Activated effector memory CD4-positive, alpha-beta T cell treated with anti-CD3 and anti-CD28 coated beads, Interleukin-2, amount 50 U/mL, for 16 hours (primary cell): ENCODE measurements at places on chromosomes 3 and 15.

DNA sequence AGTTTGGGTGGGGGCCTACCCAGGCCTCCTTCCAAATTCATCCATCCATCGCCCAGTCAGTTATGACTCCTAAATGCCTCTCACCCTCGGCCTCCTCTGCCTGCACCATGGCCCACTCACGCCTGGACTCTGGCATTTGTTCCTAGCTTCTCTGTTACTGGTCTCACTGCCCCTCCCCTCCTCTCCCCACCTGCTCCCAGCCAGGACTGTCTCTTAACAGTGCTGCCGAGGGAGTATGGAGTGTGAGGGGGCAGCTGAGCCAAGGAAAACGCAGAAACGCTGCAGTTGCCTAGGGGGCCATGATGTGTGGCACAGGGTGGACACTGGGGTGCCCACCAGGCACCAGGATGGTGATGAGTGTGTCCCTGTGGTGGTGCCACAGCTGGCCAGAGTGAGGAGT, 3.1 kb downstream of the RCCD1 start:
- no peak for DNase-seq

GRCh38 chr3:9452417-9452816, 55.0 kb downstream of the SETD5 start:
- no peak for DNase-seq

DNA sequence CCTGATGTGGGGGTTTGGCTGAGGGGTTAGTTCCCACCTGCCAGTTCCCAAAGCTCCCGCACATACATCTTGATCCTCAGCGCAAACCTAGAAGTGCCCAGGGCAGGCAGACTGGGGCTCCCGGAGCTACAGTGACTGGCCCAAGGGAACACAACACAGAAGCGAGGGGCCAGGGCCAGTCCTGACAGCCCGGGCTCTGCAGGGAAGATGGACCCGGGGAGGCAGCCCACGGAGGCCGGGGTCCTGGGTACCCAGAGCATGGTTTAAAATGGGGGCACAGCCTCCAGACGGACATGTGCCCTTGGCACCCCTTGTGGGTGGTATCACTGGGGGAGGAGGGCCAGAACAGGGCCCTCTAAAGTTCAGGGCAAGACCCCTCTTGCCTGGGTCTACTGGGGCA, 5.1 kb downstream of the CPN2 start:
- DNase-seq = no peak

- DNase-seq = no peak
Measured at GRCh38 chr3:16770021-16770420, 114.7 kb upstream of the PLCL2 start.

- DNase-seq = no peak
Measured at GRCh38 chr3:190568036-190568435, 54.2 kb downstream of the IL1RAP start.

GRCh38 chr15:36265422-36265821, 314.0 kb upstream of the CDIN1 start:
- no peak for DNase-seq

DNA sequence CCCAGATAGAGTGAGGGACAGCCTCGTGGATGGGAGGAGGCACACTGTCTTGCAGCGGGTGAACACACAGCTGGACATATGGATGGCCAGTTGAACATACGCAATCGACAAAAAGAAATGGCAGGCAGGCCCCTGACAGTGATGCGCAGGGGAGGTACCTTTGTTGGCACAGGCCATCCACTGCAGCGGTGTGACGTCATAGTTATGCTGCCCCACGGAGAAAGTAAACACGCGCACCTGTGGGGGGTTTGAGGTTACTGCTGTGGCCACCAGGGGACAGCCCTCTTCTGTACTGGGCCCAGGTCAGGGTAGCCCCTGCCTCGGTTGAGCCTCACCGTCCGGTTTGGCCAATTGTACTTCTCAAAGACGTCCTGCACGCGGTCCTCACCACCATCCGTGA, 19.4 kb upstream of the TMEM115 start:
- no peak for DNase-seq

- no peak for DNase-seq
Measured at GRCh38 chr3:11228041-11228440, 44.2 kb upstream of the ATG7 start.

DNA sequence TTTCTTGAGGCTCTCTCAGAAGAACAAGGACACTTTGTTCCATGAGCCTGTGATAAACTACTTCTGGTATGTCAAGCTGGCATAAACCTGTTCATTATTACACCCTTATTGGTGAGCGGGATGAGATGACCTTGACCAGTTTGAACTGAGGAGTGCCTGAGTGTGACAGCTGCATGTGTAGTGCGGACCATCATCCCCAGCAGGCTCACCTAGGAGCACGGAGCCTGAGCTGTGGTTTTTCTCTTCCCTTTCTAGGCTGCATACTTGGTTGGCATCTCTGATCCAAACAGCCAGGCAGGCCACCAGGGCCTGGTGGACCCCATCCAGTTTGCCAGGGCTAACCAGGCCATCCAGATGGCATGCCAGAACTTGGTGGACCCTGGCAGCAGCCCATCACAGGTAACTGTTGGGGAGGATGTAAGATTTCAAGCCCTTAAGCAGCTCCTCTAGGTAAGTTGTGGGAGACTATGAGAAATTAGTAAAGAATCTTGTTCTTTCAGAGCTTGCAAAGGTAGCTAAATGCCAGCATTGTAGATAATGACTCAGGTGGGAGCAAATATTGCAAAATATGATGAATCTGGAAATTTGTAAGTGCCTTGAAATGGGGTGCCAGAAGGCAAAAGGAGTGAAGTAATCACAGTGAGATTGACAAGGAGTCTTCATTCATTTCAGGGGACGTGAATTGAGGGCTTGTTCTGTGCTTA, 288.9 kb upstream of the TPM1 start:
- no peak for DNase-seq

DNA sequence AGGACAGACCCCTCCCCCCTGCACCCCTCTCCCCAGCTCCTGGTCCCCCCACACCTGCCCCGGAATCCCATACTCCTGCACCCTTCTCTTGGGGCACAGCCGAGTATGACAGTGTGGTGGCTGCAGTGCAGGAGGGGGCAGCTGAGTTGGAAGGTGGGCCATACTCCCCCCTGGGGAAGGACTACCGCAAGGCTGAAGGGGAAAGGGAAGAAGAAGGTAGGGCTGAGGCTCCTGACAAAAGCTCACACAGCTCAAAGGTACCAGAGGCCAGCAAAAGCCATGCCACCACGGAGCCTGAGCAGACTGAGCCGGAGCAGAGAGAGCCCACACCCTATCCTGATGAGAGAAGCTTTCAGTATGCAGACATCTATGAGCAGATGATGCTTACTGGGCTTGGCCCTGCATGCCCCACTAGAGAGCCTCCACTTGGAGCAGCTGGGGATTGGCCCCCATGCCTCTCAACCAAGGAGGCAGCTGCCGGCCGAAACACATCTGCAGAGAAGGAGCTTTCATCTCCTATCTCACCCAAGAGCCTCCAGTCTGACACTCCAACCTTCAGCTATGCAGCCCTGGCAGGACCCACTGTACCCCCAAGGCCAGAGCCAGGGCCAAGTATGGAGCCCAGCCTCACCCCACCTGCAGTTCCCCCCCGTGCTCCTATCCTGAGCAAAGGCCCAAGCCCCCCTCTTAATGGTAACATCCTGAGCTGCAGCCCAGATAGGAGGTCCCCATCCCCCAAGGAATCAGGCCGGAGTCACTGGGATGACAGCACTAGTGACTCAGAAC, 9.8 kb downstream of the MAP1A start:
- no peak for DNase-seq

DNA sequence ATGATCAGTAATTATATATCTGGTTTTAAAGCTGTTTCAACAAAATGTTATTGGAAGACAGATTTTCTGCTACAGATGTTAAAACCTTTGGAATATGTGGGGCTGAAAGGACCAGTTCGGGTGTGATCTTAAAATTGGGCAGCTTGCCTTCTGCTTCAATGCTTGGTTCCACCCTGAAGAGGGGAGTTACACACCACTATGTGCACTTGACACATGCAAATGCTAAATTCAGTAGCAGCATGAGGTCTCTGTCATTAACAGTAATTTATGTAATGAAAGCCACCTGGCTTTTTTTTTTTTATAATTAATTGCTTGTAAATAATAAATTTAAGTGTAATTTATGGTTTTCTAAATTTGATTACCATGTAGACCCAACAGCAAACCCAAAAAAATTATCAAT, 24.6 kb downstream of the CDIN1 start:
- no peak for DNase-seq

GRCh38 chr3:19945534-19945933, 1.4 kb upstream of the RAB5A start:
- DNase-seq = no peak

DNA sequence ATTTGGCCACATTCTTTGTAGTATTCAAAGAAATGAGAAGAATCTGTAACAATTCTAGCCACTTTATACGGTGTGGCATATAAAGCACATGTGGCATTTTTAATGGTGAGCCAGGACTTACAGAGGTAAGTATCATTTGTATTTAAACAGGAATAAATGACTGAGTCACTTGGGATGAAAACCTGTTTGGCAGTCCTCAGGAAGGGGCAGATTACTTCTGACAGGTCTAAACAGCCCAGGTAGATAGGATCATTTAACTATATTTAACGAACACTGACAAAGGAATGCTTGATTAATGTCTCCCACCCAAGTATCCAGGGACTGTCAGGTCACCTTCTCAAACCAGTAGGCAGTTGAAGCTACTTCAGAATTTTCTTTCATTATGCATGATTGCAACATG, 241.5 kb upstream of the SATB1 start:
- DNase-seq = no peak

DNA sequence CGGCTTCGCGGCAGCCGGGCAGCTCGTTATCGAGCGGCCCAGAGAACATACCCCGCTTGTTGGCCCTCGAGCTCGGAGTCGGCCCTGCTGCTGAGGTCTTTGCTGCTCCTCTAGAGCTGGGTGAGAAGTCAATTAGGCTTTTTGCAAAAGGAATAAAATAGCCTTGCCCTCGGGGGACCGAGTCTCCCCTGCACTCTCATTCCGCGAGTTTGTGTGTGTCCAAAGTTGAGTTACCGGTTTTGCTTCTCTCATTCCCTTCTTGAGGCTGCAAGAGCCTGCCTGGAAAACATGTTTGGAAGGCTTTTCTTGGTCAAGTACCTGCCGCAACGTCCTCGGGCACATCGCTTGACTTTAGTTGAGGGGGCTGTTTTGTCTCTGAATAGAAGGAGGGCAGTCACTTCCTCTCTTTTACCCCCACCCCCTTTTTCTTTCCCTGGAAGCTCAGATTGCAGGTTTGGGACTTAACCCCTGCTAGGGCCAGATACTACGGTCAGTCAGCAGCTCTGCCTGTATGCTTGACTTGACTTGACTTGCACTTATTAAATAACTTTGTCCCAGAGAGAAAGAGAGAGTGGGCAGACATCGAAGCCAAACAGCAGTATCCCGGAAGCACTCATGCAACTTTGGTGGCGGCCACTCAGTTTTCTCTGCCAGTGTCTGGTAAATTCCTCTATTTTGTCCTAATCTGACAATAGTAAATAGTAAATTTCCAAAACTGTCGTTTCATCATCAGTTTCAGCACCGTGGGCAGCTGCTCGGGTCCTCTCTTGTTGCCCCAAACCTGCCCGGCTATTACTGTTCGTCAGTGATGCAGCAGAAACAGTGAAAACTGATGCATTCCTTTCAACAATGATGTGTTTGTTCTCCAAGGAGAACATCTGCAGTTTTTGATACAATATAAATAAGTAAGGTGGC, 609 bp downstream of the RNF13 start:
- peak; percentile 68 for DNase-seq

GRCh38 chr3:48597408-48597800, 2.3 kb upstream of the COL7A1 start:
- no peak for DNase-seq

DNA sequence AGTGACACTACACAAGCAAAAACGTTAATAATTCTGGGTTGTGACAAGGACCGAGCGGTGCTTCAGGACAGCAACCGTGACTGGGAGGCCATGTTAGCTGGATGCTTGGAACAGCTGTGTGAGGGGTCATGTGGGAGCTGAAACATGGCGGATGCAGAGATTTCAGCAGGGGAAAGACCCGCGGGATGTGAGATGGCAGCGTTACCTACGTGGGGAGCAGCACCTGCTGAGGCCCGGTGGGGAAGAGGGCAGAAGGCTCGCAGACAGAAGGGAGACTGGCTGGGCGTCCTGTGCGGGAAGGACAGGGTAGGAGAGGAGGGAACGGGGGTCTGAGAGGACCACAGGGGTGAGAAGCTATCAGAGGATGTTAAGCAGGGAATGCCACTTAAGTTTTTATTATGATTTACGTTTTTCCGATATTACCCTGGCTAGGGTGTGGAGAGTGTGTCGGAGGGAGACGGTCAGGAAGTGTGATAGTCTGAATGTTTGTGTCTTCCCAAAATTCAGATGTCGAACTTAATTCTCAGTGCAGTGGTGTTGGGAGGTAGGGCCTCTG, 228.8 kb upstream of the LYSMD4 start:
- DNase-seq = peak; percentile 31

DNA sequence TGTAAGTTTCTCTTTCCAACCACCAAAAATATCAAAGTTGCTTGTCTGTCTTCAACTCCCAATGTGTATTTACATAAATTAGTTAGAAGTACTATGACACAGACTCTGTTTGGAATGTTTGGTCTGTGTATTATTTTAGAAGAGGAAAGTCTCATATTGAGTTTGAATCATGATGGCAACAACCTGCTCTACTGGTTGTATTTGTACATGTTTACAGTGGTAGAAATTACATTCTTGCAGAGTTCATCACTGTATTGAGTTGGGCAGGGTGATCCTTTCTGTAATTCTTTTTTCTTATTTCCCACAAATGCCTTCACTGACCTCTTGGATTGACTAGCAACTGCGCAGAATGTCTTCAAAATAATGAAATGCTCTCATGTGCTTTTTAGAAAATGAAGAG, 149.6 kb downstream of the CHL1 start:
- DNase-seq = no peak

DNA sequence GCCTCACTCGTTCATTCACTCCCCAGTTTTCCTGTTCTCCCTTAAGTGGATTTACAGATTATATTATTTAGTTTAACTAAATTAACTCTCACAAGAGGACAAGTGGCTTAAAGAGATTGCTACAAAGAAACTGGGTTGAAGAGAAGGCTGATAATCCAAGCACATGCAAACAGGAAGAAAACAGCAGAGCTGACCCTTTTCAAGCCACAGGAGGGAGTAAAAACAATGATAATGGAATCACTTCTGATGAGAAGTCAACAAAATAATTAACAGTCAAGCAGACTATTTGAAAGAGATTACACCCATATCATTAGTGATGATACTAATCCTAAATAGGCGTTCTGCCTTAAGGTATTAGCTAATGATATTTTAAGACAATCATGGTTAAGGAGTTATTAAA, 31.7 kb downstream of the BOC start:
- DNase-seq = no peak

DNA sequence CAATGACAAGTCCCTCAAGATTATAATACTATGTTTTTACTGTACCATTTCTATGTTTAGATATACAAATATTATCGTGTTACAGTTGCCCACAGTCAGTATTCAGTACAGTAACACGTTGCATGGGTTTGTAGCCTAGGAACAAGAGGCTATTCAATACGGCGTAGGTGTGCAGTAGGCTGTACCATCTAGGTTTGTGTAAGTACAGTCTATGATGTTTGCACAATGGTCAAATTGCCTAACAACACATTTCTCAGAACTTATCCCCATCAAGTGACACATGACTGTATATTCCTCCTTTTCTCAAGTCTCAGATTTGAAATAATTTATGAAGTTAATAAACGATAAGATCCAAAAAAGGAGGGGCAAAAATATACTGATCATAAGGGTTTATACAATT, 21.7 kb downstream of the ZDHHC3 start:
- DNase-seq = no peak

- DNase-seq = no peak
Measured at GRCh38 chr3:131193641-131194238, 167.1 kb downstream of the NEK11 start.

GRCh38 chr3:112931736-112932521, 43.0 kb downstream of the CD200R1 start:
- DNase-seq = peak; percentile 60
